ENCODE measurements at places on chromosomes 16 and 17.
A peak's percentile ranks its signal among the peaks of the same experiment; 100 is the strongest.

DNA sequence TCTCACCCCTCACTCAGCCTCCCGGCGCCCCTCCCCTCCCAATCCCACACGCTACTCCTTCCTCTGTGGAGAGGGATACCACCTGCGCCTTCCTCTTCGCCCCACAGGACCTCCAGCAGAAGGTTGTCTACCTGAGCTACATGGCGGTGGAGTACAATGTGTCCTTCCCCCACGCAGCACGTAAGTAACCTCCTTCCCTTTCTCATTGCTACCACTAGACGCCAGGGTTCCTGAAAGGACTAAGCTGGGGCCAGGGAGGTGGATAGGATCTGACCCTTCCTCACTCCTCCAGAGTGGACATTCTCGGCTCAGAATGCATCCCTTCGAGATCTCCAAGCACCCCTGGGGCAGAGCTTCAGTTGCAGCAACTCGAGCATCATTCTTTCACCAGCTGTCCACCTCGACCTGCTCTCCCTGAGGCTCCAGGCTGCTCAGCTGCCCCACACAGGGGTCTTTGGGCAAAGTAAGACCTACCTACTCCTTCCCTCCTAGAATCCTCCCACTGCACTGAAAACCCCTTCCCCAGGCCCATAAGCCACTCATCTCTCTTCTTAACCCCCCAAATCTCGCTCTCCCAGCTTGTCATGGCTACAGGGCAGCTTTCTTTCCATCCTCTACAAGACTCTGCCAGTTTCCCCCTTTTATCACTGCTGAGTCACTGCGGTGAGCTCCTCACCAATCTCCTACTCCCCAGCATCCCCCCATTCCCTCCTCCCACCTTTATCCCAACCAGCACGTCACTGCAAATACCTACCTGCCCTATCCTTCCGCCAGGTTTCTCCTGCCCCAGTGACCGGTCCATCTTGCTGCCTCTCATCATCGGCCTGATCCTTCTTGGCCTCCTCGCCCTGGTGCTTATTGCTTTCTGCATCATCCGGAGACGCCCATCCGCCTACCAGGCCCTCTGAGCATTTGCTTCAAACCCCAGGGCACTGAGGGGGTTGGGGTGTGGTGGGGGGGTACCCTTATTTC lies 1.5 kb downstream of the CD68 start:
- DNase-seq, result no peak

GRCh38 chr16:12801511-12802042 lies 2.1 kb downstream of the CPPED1 start:
- DNase-seq, result peak; percentile 88

GRCh38 chr17:7853691-7854038 lies 1.2 kb upstream of the TMEM88 start:
- DNase-seq, result no peak

DNA sequence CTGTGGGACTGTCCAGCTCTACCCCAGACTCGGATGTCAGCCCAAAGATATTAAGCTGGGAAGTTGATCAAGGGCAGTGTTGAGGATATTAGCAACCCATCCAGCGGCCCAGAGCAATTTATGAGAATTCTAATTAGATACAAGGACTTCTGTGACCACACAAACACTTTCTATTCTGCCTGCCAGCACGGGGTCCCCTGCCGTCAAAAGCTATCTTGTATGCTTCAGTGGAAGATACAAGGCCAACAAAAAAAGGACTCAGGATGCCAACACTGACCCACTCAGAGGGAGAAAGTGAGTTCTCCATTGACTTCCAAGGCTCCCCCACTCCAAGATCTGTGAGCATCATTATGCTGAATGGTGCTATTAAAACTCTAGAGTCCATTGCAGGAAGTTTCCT lies 390.7 kb downstream of the GRIN2A start:
- DNase-seq, result no peak

DNA sequence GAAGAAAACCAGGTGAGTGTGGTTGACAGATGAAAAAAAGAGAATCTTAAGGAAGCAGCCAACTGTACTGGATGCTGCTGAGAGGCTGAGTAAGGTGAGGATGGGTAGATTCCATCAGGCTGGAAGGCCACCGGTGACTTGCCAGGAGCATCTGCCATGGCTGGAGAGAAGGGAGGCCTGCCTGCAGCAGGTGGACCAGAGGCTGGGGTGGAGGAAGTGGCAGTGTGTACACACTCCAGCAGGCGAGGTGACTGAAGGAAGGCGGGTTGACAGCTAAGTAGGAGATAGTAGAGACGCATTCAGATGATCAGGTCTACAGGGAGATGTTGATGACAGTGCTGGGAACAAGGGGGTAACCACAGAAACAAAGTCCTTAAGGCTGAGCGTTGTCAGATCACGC lies 69.5 kb downstream of the USP43 start:
- DNase-seq, result no peak

GRCh38 chr16:83550183-83550569 lies 257.6 kb upstream of the HSBP1 start:
- no peak for DNase-seq

GRCh38 chr17:8665684-8666083 lies 35.2 kb upstream of the MYH10 start:
- no peak for DNase-seq

DNA sequence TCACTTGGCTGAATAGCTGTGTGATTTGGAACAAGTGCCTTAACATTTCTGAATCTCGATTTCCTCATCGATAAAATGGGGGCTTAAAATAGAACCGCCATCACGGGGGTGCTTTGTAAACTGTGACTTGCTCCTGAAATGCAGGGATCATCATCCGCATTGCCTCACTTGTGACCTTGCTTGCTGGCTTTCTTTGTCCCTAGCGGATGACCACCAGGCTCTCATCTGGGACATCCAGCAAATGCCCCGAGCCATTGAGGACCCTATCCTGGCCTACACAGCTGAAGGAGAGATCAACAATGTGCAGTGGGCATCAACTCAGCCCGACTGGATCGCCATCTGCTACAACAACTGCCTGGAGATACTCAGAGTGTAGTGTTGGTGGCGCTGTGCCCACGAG lies 11.9 kb upstream of the TACO1 start:
- DNase-seq, result no peak

DNA sequence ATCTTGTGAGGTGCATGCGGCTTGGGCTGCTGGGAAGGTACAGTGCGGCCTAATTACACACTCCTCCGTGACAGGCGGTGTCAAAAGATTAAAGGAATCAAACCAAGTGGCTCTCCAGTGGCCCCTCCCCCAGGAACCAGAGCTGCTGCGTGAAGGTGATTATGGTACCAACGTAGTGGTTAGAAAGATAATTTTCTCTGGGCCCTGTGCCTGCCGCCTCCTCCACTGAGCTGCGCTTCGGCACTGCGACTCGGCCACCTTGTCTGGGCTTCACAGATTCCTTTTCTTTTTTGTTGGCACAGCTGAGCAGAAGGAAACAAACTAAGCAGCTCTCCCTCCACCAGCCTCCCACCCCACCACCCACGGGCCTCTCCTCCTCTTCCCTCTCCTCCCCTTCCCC lies 113.2 kb upstream of the SDK2 start:
- DNase-seq, result no peak

DNA sequence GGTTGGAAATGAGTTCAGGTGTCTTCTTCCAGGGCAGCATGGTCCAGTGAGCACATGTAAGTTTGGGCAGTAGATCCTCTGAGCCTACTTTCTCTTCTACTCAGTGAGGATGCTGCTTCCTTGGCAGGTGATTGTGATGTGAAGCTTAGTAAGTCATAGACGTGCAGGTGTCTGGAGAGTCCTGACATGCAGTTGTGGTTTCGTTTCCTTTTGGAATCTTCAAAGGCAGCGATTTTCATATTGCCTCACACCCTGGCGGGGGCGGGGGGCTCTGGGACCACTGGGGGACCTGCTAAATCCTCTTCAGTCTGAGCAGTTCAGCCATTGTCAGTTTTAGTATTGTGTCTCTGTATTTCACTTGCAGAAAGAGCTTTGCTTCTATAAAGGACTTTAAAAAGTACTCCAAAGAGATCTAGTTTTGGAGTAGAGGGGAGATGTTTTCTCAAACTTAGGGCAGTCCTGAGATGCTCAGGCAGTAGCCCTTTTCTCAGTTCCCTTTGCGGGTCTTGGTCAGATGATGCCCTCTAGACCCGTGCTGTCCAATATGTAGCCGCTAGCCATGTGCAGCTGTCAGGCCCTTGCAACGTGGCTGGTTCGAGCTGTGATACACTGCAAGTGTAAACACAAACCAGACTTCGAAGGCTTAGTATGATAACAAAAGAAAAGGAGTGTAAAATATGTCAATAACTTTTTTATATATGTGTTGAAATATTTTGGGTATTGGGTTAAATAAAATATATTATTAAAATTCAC lies 4.0 kb upstream of the CDK5R1 start:
- DNase-seq, result no peak

- DNase-seq, result no peak
These were observed 26.4 kb upstream of the ARL4D start for GRCh38 chr17:43372273-43372911.

- peak; percentile 11 for DNase-seq
These were observed 539 bp downstream of the LRRC45 start for GRCh38 chr17:82023447-82024241.

DNA sequence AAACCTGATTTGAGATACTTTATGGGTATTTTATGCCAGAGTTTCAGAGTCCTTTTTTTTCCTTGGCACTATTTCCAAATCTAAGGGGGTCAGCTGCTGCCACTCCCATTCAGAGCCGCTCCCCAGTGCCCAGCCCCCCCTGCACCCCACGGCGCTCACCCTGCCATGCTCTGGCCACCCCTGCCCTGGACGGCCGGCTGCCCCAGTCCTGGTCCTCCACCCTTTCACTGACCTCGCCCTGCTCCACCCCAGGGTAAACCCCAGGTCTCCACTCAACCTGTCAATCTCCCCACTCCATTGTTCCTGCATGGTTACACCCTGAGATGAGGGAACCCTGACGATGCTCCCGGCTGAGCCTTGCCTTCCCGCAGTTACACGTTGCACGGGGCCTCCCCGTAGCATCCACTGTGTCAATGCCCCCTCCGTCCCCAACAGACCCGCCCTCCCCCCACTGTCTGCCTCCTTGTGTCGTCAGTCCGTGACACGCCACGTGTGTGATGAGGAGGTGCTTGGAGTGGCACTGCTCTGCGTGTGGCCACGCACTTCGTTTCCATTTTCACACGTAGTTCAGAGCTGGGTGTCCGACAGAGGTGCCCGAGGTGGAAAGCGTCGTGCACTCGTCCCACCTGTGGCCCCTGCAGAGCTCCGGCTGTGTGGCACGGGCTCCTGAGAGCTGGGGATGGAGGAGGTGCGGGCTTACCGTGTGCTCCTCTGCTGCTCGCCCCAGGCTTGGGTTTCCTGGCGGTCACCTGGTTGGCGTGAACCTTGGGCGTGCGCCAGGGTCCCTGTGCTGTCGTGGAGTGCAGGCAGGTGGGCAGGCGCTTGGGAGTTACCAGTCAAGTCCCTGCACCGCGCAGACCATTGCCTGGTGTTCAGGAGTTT lies 116.5 kb downstream of the BANP start:
- DNase-seq, result no peak

DNA sequence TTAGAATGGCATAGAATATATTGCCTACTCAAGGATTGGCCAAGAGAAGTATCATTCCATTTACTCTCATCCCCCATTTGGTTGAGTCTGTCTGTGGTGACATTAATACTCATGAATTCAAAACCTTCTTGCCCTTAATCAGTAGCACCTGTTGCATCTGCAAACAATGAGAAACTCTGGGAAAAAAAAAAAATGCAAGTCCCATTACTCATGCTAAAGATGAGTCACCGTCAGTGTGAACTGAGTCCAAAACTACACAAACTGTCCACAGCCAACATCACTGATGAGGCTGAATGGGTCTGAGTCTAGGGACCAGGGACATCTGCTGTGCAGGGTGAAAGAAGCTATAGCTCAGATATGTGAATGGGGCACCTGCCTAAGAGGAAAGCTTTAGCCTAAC lies 96.9 kb upstream of the ADAMTS18 start:
- DNase-seq, result peak; percentile 64

- peak; percentile 85 for DNase-seq
These were observed 45.8 kb downstream of the STAT3 start for GRCh38 chr17:42342242-42343008.

DNA sequence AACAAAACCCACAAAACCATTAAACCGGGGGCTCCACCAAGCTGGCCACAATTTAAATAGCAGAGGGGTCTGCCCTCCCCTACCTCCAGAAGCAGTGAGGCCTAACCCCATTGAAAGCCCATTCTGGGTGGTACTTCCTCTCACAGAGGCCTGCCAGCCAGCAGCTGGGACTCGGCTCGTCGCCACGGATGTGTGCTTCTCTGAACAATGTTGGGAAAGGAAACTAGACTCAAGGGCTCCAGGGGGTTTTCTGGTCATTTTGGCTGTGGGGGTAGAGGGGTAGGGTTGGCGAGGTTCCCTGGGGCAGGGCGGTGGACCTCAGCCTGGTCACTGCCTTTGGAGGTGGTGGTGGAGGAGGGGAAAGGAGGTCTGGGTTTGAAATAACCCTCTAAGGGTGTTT lies 4.7 kb upstream of the PLCG2 start:
- no peak for DNase-seq

GRCh38 chr17:3998436-3998835 lies 34.2 kb upstream of the ATP2A3 start:
- no peak for DNase-seq

DNA sequence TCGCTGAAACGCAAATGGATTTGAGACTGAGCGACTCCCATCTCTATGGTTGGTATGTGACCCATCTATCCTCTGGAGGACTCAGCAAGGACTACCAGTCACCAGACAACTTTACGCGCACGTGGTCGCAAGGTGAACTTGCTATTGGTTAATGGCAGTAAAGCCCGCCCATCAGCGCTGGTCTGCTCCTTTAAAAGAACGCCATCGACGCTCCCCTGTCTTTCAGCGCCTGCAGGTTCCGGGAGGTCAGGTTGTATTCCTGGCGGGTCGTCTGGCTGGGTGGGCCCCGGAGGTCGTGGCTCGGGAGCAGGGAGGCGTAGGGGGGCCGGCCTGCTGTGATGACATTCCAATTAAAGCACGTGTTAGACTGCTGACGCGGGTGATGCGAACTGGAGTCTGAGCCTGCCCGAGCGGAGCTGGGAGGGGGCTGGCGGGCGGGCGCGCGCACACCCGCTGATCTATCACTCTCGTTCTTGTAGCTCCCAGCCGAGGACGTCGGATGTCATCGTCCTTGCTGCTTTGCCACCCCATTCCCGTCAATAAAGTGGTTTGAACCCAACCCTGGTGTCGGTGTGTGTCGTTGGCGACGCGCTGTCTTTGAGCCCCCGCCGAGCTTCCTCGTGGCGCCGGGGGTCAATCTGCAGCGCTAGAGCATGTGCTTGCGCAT lies 15.9 kb upstream of the ERN1 start:
- peak; percentile 100 for DNase-seq

GRCh38 chr17:36665417-36665816 lies 64.0 kb downstream of the MRM1 start:
- DNase-seq, result peak; percentile 6

GRCh38 chr17:80347536-80347935 lies 67.4 kb upstream of the ENDOV start:
- DNase-seq, result no peak

Measured in HCEC 1CT (cell line).